Erythroblast (primary cell): ENCODE measurements at places on chromosomes 5 and 9.

DNA sequence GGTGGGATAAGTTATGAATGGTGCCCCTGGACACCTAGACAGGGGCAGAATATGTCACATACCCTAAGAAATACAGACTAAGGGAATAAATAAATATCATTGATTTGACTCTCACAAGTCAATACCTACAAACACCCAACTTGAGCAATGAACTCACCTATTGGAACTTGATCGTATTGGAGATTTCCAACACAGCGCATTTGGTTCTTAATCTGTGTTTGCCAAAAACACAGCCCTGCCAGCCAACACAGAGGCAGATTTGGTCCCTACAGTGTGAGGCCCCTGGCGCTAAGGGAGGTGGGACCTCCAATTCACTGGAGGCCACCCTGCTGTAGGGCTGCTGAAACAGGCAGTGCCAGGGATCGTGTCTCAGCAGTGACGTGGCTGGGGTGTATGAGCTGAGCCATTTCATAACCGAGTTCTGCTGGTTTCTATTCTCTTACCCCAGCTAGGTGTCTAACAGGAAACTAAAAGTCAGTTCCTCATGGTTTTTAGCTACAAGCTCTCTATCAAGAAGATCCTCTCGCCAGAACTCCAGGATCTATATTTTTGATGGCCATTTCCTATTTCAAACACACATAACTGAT, 84.5 kb downstream of the SLC1A1 start:
- no peak for DNase-seq

DNA sequence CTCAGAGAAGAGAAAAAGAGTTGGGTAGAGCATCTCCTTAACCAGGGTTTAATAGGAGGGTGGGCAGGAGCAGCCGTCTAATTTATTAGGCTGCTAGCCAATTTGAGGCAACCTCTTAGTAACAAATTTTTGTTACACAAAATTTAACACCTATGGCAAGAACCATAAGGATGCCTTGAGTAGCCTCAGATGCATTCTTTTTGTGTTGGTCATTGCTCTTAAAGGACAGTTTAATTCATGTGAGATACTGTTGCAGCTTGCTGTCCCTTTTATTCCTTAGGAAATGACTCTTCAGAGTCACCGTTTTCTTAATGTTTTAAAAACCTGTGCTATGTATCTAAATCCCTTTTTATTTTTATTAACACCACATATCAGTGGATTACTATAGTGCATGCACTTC, 255.1 kb downstream of the MAST4 start:
- no peak for DNase-seq

GRCh38 chr5:87412630-87413342, at the start of gene CCNH:
TSS of gene CCNH (minus strand) at chr5:87412930. CDS start at chr5:87412794, 136 bp downstream.
- DNase-seq, result peak; percentile 97

GRCh38 chr9:99130069-99130468, 25.2 kb downstream of the TGFBR1 start:
- no peak for DNase-seq

GRCh38 chr5:43190755-43191603, 1.0 kb upstream of the NIM1K start:
- no peak for DNase-seq

DNA sequence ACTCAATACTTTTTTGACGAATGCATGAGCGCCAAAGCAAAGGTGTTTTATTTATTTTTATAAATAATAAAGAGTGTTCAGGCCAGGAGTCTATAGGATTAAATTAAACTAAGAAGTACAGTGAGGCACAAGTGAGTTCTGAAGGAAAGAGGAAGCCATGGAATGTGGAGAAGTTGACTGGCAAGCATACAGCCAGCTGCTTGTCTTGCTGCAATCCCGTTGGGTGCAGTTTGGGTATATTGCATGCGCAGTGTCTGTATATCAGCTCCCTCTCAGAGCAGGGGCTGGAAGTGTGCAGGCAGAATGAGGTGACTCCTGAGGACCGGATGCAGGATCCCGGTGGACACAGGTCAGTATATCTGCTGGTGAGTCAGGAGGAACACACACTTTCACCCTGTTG, 315.6 kb downstream of the ZSWIM6 start:
- no peak for DNase-seq

GRCh38 chr9:91163773-91164471, 197.8 kb downstream of the AUH start:
- no peak for DNase-seq
